Mononuclear cell (primary cell): ENCODE measurements at places on chromosomes 4 and X. TPM values are rescaled to one million over a fixed set of nuclear protein-coding genes. Genes with fewer than 3 reads are reported as not detected.

The SLITRK4 gene
- total RNA-seq: 1.5 TPM

The ABRAXAS1 gene
- total RNA-seq: 17.0 TPM

The SMPX gene
- total RNA-seq: not detected

The TMEM184C gene
- total RNA-seq: 26.0 TPM

The TEC gene
- 7.2 TPM for total RNA-seq

The IL1RAPL2 gene
- total RNA-seq: not detected

The NXF3 gene
- total RNA-seq: 0.73 TPM

The CCDC149 gene
- 2.5 TPM for total RNA-seq

The ITM2A gene
- total RNA-seq: 72.8 TPM

The SPON2 gene
- total RNA-seq: 25.5 TPM

The CLTRN gene
- total RNA-seq: 0.31 TPM

The TCEAL2 gene
- total RNA-seq: 0.52 TPM

The VEGFD gene
- not detected for total RNA-seq

The NXF2B gene
- not detected for total RNA-seq

The MAGEA2B gene
- total RNA-seq: 0.10 TPM

The SCML1 gene
- 35.2 TPM for total RNA-seq

The TLL1 gene
- total RNA-seq: not detected

The SSX1 gene
- not detected for total RNA-seq

The ARHGAP6 gene
- 5.4 TPM for total RNA-seq

The NEUROG2 gene
- not detected for total RNA-seq

The SHROOM4 gene
- 0.31 TPM for total RNA-seq

The XG gene
- total RNA-seq: 0.10 TPM

The RHOXF1 gene
- 0.21 TPM for total RNA-seq

The EPGN gene
- not detected for total RNA-seq

The GLRB gene
- not detected for total RNA-seq

The REELD1 gene
- 0.31 TPM for total RNA-seq

The STBD1 gene
- total RNA-seq: not detected

The LUZP4 gene
- not detected for total RNA-seq

The ATP1B4 gene
- not detected for total RNA-seq
